Activated CD4-positive, alpha-beta T cell treated with anti-CD3 and anti-CD28 coated beads, Interleukin-2, amount 50 U/mL, for 48 hours (primary cell): ENCODE measurements at places on chromosomes 3 and 15.
A peak's percentile ranks its signal among the peaks of the same experiment; 100 is the strongest.

DNA sequence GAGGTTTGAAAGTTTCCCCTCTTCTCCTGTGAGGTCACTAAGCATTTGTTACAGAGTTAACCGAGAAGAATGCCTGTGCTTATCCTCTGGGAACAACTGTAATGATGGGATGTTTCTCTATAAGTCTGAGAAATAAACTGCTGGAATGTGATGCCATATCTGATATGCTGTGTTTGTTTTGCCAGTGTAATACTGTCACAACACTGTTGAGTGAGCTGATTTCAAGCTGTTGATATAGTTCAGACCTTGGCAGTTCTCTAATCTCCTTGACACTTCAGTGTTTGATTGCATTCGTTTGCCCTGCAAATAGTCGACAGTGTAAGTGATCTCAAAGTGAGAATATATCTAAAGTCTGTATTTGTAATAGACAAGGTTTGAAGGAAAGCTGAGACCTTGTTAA lies 73.3 kb downstream of the PTPRG start:
- no peak for DNase-seq

DNA sequence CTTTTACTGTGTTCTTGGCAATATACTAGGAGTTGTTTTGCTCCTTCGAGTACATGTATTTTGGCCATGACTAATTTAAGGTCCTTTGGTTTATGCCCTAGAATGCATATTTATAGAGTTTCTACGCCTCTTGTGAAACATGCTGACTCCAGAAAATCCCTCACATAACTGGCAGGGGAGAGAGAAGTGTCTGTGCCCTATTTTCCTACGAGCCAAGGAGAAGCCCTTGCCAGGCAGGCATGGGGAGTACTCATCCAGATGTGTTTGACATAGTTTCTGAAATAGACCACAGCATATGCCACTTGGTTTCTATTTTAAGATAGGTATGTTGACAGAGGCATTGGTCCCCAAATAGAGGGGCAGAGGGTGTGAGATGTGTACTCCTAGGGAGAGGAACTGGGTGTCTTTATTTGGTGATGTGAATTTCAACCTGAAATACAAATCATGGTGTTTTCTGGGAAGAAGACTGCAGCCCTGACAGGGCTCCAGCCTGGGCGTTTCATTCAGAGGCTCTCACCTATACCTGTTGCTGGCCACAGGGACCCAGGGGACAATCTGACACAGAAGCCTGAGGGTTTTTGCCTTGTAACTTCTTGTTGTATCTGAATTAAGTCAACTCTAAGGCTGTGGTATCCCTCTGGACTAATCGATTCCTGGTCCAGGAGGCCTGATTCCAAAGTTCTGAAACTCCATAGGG lies 267.8 kb upstream of the C2CD4B start:
- DNase-seq: no peak

- no peak for DNase-seq
Measured at GRCh38 chr15:70356919-70357318, 259.2 kb upstream of the TLE3 start.

GRCh38 chr3:129827765-129828164 lies 65.7 kb downstream of the TMCC1 start:
- peak; percentile 29 for DNase-seq

DNA sequence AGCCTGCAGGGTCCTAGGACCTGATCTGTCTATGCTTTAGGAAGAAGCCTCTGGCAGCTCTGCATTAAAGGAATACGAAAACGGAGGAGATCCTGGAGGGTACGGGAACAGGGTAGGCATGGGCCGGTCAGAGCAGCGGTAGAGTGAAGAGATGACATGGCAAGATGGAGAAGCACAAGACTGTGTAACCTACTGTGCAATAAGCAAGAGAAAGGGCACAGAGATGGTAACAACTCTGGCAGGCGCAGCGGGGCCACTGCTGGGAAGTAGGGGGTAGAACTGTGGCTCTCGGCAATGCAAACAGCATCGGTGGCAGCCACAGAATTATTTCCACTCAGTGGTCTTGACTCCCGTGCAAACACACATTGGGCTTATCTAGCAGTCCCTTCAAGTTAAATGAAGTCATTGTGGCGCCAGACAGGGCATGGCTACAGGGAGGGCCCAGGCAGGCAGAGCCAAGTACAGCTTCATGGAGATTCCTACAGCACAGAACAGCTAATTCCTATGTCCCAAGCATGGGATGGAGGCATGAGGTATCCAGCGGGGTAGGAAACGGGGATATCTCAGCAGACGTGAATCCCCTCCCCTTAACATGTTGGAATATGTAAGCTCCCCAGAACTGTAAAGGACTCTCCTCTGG lies 28.8 kb downstream of the WHAMM start:
- DNase-seq: no peak

- DNase-seq: no peak
Measured at GRCh38 chr3:161026612-161027510, 78.3 kb downstream of the B3GALNT1 start.

DNA sequence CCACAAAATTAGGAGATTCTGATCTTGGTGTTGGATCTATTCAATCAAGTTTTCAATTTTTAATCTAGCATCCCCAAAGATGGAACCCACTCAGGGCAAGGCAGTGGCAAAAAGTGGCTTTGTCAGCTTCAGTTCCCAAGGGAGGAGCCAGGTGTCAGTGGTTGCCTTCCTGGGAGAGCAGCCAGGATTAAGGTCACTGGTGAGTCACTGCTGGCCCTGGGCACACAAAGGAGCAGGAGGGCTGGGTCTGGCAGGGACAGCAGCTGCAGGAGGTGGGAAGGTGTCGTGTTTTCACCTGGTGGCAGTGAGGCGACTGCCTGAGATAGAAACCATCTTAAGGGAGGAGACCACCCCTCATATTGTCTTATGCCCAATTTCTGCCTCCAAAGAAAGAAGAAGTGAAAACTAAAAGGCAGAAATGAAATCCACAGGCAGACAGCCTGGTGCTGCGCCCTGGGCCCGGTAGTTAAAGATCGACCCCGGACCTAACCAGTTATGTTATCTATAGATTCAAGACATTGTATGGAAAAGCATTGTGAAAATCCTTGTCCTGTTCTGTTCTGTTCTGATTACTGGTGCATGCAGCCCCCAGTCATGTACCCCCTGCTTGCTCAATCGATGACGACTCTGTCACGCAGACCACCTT lies 5.9 kb upstream of the KLHL25 start:
- DNase-seq: no peak

DNA sequence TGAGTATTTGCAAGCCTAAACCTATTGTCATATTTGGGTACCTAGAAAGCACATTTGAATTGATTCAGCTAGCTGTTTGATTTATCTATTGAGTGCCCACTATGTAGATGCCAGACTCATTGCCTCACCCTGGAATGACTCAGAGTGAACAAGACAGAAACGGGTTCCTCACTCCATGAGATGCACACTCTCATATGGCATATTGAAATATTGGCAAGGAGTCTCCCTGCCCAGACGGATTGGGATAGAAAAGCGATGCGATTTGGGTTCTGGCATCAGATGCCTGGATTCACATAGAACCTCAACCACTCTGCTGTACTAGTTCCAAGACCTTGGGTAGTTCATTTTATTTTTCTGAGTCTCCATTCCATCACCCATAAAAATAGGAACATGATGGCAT lies 22.5 kb downstream of the LRRN1 start:
- no peak for DNase-seq

DNA sequence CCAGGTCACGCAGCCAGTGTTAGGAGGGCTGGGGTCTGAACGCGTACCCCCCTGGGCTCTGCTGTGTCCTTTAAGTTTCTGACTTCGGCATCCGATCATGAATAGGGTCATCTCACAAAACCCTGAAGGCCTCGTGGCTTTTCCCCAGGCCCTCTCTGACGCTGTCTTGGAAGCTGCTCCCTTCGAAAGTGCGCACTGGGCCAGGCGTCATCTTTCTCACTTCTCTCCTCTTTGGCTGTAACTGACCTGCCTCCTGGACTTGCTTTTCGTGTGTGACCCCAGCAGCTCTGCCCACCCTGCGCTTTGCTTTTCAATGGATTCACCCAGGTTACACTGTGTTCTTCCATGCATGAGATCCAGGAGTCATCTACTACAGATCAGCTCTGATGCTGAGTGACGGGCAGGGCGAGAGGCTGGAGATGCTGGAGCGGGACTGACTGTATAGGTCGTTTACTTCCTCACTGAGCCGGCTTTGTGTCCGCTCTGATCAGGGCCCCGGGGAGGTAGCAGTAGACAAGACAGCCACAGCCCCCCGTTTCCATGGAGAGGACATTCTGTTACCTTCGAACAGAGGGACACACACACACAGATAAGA lies 45.0 kb upstream of the PCSK6 start:
- no peak for DNase-seq

DNA sequence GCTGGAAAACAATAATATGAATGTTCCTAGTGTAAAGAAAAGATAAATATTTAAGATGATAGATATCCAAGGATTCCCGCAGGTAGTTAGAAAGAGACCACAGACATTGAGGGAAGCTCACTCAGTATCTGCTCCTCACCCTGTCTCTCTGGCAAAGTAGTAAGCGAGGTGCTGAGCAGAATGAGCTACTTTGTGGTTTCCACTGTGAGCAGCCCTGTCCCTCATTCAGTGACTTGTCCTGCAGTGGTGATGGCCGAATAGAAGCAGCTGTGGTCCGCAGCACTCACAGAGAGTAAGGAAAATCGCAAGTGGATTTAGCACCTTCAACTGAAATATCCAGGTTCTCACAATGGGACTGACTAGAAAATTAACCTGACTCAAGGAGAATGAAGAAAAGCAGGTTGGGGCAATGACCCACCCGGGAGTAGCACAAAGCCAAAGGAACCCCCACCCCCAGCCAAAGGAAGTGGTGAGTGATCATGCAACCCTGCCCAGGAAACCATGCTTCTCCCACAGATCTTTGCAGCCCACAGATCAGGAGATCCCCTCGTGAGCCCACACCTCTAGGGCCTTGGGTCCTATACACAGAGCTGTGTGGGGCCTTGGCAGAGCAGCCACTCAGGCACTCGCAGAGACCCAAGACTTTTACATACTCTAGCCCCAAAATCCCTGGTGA lies 21.8 kb upstream of the SLC25A38 start:
- DNase-seq: peak; percentile 45

- DNase-seq: no peak
Measured at GRCh38 chr3:64354221-64354620, 129.0 kb upstream of the PRICKLE2 start.

GRCh38 chr15:58932710-58933280 lies 684 bp downstream of the SLTM start:
- no peak for DNase-seq

- no peak for DNase-seq
Measured at GRCh38 chr3:56857178-56857577, 55.4 kb upstream of the ARHGEF3 start.

GRCh38 chr3:107985496-107985895 lies 105.3 kb downstream of the CD47 start:
- DNase-seq: peak; percentile 33

DNA sequence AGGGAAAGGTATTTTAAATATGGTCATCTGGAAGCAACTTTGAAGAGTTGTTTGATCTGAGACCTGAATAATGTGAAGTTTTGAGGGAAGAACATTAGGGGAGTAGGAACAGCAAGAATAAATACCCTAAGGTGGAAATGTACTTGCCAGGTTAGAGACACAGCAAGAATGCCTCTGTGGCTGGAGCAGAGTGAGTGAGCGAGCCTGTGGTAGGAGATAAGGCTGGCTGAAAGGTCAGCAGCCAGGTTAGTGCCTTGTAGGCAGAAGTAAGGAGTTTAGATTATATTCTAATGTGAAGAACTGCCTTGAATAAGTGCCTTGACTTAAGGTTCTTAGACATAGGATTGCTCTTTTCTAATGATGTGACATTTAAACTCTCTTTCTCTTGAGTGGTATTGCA lies 18.3 kb downstream of the LRRC49 start:
- DNase-seq: no peak

DNA sequence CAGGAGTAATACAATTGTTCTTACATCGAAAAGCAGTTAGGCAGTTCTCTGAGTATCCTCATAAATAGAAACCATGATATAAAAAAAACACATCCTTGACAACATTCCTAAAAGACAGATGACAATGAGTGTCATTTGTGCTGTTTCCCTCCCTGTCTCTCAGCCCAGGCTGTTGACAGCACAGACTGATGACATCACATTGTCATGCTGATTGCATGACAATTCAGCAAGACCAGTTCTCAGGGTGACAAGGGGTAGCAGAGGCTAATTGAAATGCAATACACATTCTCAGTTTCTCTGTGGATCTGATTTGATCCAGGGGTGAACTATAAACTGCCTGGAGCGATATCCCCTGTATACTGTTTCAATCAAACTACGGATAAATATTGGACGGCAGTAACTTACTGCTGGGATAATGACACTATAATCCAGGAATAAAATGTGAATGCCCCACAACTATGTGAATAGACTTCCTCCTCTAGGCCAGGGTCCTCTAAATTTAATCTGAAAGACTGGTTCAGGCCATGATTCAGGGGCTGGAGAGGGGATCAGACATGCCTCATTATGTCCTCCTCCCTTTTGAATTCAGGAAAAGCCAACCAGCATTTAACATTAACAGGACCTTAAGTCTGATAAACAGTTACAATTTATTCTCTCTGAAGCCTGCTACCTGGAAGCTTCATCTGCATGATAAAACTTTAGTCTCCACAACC lies 16.7 kb upstream of the EIF1B start:
- no peak for DNase-seq

GRCh38 chr15:58477170-58477569 lies 45.4 kb downstream of the LIPC start:
- DNase-seq: no peak

GRCh38 chr3:66270288-66270687 lies 49.5 kb downstream of the SLC25A26 start:
- DNase-seq: no peak

DNA sequence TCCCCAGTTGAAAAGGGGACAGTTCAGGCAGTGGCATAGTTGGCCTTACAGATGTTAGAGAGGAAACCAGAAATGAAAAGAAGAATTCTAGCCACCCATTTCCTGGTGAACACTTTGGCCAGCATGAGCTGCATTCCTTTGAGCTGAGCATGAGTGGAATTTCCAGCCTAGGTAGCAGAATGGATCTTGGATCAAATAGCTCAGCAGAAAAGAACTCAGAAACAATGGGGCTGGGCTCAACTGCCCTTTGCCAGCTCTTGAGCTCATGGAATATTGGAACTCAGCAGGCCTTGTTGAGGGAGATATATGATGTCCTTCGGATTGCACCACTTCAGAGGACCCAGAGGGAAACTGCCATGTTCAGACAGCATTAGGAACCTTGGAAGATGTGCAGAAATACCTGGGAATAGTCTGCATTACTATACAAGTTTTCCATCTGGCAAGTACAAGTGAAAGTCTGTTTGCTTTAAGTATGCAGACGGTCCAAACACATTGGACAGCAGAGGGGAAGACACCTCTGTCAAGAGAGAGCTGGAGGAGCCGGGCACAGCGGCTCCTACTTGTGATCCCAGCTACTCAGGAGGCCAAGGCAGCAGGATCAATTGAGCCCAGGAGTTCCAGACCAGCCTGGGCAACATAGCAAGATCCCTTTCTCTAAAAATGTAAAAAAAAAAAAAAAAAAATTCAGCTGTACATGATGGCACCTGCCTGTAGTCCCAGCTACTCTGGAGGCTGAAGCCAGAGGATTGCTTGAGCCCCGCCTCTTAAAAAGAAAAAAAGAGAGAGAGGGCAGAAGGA lies 3.1 kb upstream of the CDV3 start:
- no peak for DNase-seq

GRCh38 chr3:95036526-95037021 lies 973.7 kb downstream of the NSUN3 start:
- no peak for DNase-seq
